ENCODE measurements at places on chromosomes 5 and 9. TPM values are rescaled to one million over a fixed set of nuclear protein-coding genes. Genes with fewer than 3 reads are reported as not detected.
A peak's percentile ranks its signal among the peaks of the same experiment; 100 is the strongest.

The TLE4 gene
- total RNA-seq = 32.1 TPM

The ANGPTL2 gene
- total RNA-seq = 8.8 TPM

The DHFR gene
- 77.7 TPM for total RNA-seq

The NUTM2G gene
- total RNA-seq = not detected

The ST6GALNAC6 gene
- total RNA-seq = 14.8 TPM

The IL4 gene
- not detected for total RNA-seq

- peak; percentile 29 for DNase-seq
These were observed 95.0 kb upstream of the PRR16 start for GRCh38 chr5:120368923-120369715.

DNA sequence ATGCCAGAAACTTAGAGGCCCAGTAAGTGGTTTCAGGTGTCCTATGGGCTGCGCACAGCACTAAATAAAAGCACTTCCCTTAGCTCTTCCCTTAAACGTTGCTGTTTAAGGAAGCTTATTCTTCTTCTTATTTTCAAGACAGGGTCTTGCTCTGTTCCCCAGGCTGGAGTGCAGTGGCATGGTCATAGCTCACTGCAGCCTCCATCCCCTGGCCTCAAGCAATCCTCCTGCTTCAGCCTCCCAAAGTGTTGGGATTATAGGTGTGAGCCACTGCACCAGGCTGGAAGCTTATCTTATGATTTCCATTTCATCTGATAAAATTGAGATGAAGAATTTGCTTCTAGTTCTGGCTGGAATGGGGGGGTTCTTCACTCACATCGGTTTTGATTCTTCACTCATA lies 15.6 kb upstream of the TJP2 start:
- no peak for DNase-seq

- no peak for DNase-seq
These were observed 99.6 kb downstream of the BASP1 start for GRCh38 chr5:17316970-17317459.

- peak; percentile 75 for DNase-seq
These were observed 10.2 kb upstream of the STING1 start for GRCh38 chr5:139492700-139493192.

DNA sequence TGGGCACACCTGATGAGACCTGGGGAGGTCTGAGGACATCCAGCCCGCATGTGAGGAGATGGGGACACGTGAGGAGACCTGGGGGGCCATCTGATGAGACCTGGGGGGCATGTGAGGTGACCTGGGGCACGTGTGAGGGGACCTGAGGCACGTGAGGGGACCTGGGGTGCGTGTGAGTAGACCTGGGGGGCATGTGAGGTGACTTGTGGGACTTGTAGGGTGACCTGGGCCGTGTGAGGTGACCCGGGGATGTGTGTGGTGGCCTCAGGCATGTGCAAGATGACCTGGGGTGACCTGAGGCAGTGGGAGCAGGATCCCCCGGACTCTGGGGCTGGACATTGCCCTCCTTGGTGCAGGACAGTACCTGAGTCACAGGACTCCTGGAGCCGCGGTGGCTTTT lies 30.6 kb downstream of the PNPLA7 start:
- DNase-seq = no peak

GRCh38 chr5:10892147-10892910 lies 131.3 kb upstream of the DAP start:
- DNase-seq = no peak

GRCh38 chr5:178583279-178583678 lies 6.9 kb downstream of the COL23A1 start:
- no peak for DNase-seq

DNA sequence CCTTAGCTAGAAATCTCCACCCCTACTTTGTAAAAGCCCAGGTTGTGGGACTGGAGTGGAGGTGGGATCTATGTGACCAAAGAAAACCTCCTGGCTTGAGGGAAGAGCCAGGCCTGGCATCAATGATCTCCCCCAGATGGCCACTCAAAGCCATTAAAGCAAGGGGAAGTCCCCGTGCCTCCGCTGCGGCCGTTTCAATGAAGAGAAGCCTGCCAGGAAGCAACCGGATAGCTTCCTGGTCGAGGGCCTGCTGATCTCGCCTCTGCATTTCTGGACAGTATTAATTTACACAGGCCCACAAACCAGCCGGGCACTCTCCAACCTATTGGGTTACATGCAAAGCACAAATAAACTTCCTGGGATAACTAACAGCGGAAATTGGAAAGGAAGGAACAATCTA lies 160.5 kb upstream of the MSX2 start:
- no peak for DNase-seq

- no peak for DNase-seq
These were observed 15.2 kb downstream of the HTR4 start for GRCh38 chr5:148639081-148639480.

GRCh38 chr9:137666955-137667670 lies 48.3 kb downstream of the EHMT1 start:
- DNase-seq = no peak

GRCh38 chr9:131669269-131670157 lies 70.4 kb downstream of the RAPGEF1 start:
- no peak for DNase-seq

- DNase-seq = no peak
These were observed 17.6 kb upstream of the NDST1 start for GRCh38 chr5:150490296-150490669.

Data from H4 (cell line).